CD8-positive, alpha-beta memory T cell (primary cell): ENCODE measurements at places on chromosomes 5 and 9. TPM values are rescaled to one million over a fixed set of nuclear protein-coding genes. Genes with fewer than 3 reads are reported as not detected.

DNA sequence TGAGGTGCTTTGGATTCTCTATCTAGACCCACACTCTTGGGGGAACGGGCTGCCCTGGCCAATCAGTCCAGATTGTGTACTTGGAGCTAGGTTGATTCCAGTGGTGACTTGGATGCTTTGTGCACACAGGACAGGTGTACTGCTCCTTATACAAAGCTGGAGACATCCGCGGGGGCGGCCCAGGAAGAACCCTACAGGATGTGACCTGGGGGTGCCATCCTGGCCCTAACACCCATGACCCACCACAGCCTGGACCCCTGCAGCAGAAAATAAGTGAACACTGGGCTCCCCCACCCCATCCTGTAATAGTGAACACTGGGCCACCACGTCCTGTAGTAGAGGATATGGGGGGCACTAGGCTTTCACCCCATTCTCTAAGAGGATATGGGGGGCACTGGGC, 12.1 kb upstream of the PLEKHG4B start:
- DNase-seq: no peak

GRCh38 chr9:78235256-78235761, 566 bp upstream of the CEP78 start:
- no peak for DNase-seq

DNA sequence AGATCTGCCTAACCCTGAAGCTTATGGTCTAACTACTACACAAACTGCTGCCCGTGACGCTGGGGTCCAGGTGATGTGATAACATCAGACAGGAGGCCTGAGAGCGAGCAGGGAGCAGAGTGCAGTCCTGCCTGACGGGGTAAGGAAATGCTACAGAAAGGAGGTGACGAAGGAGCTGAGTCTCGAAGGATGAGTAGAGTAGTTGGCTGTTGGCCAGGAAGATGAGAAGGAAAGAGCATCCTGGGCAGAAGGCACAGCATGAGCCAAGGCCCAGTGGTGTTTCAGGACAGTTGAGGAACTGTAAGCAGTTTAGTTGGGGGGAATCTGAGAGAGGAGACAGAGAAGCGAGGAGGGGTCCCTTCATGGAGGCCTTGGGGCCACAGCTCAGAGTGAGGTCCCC, 136.0 kb upstream of the TBC1D2 start:
- DNase-seq: no peak

- no peak for DNase-seq
Observed at GRCh38 chr5:32193591-32193990, 19.5 kb upstream of the GOLPH3 start.

GRCh38 chr9:135295551-135296300, 183.9 kb upstream of the PPP1R26 start:
- no peak for DNase-seq

GRCh38 chr5:149363358-149363757, 5.5 kb downstream of the PCYOX1L start:
- DNase-seq: no peak

DNA sequence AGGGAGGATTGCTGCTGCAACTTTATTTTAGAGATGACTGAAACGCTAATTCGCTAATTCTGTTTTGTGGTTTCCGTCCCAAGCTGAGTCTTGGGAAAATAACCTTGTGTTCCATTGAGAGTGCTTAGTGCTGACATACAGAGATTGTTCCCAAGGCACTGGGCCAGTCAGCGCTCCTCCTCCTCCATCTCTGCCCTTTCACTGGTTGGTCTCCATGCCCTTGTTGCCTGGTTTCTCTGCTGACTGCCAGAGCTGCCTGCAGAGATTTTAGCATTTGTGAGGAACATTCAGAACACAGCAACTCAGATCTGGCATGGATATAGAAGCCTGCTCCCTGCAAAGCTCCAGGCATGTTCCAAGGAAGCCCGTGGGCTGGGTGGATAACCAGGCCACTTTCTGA, 126.0 kb upstream of the IRX2 start:
- DNase-seq: no peak

- DNase-seq: no peak
Observed at GRCh38 chr5:146825033-146825432, 53.5 kb downstream of the PPP2R2B start.

The CERCAM gene
- 1.1 TPM for polyA plus RNA-seq

- DNase-seq: no peak
Observed at GRCh38 chr9:125700791-125701190, 6.2 kb downstream of the MAPKAP1 start.

The GABRP gene
- polyA plus RNA-seq: not detected

The SLC9A3 gene
- 2.5 TPM for polyA plus RNA-seq

The MRNIP gene
- polyA plus RNA-seq: 17.7 TPM

DNA sequence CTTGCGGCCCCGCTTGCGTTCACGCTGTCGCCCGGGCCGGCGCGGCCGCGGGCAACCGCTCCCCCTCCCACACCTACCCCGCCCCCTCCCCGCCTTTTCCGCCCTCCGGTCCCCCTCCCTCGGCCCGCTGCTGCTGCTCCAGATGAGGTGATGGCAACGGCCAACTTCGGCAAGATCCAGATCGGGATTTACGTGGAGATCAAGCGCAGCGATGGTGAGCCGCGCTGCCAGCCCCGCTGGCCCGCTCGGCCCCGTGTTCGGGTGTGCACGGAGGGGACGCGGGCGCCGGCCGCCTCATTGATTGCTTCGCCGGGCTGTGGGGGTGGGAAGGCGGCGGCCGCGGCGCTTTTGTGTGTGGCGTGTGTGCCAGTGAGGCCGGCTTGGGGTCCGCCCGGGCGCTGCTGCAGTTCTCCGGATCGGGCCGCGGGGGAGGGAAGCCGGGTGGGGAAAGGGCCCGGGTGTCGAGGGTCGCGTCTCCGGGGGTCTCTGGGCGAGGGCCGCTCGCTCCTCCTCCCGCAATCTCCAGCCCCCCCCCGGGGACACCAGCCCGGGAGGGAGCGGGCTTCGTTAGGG, 403 bp downstream of the KIF2A start:
- DNase-seq: no peak

DNA sequence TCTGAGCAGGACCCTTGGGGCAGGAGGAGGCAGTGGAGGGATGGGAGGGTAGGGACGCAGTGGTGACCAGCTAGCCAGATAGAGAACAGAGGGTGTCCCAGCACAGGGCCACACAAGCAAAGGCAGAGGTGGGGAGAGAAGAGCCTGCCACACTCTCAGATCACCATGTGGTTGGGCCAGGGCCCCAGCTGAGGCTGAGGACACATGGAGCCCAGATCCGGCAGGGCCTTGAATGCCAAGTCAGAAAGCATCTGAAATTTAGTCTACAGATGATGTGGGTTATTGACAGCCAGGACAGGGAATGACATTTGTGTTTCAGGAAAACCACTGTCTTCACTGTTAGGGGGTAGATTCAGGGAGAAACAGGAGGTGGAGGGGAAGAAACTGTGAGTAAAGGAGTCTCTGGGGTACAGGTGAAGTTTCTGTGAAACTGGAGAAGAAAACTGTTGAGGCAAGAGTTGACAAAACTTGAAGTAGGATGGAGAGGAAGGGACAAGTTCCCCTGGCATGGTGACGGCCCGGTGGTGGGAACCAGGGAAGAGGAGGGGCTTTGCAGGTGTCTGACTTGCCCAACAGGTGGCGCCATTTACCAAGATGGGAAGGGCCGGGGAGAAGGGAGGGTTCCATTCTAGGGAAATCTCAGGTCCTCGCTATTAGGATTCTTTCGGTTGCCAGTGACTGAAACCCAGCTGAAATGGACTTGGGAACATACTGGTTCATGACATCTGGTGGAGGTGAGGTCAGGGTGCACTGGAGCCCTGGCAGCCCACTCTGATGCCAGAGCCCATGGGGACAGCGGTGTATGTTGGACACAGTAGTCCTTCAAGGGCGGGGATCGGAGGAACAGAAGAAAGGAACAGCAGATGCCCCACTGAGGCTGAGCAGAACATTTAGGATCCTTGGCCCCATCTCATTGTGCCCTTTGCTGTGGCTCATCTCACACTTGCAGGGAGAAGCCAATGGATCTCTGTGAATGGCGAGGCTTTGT, 100.1 kb downstream of the KCNIP1 start:
- no peak for DNase-seq

- no peak for DNase-seq
Observed at GRCh38 chr9:100549048-100549447, 28.8 kb upstream of the CAVIN4 start.

The FGD3 gene
- polyA plus RNA-seq: 134 TPM

The TTF1 gene
- 7.3 TPM for polyA plus RNA-seq
